Activated CD8-positive, alpha-beta memory T cell treated with anti-CD3 and anti-CD28 coated beads for 48 hours (primary cell): ENCODE measurements at places on chromosomes 2 and 18.

GRCh38 chr2:16644221-16644925, 21.3 kb downstream of the CYRIA start:
- DNase-seq: no peak

GRCh38 chr2:70941701-70942100, 6.0 kb downstream of the ATP6V1B1 start:
- no peak for DNase-seq

- DNase-seq: no peak
Observed at GRCh38 chr2:189803431-189803830, 19.2 kb downstream of the PMS1 start.

DNA sequence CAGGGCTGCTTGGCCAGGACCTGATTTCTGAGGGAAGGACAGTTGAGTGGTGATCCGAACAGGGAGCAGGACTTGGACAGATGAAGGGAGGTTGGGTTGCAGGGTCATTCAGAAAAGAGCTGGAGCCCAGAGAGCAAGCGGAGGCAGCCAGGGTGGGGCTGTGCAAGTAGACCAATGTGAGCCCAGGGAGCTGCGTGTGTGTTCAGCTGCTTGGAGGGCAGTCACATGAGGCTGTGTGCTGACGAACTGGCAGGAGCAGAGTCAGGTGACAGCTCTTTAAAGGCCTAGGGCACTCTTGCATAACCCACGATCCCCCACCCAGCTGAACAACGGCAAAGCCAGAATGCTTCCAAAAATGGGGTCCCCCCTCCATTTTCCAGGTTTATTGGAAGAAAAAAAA, 4.6 kb upstream of the MLPH start:
- DNase-seq: no peak

GRCh38 chr2:233818639-233819621, 35.4 kb downstream of the HJURP start:
- DNase-seq: no peak

DNA sequence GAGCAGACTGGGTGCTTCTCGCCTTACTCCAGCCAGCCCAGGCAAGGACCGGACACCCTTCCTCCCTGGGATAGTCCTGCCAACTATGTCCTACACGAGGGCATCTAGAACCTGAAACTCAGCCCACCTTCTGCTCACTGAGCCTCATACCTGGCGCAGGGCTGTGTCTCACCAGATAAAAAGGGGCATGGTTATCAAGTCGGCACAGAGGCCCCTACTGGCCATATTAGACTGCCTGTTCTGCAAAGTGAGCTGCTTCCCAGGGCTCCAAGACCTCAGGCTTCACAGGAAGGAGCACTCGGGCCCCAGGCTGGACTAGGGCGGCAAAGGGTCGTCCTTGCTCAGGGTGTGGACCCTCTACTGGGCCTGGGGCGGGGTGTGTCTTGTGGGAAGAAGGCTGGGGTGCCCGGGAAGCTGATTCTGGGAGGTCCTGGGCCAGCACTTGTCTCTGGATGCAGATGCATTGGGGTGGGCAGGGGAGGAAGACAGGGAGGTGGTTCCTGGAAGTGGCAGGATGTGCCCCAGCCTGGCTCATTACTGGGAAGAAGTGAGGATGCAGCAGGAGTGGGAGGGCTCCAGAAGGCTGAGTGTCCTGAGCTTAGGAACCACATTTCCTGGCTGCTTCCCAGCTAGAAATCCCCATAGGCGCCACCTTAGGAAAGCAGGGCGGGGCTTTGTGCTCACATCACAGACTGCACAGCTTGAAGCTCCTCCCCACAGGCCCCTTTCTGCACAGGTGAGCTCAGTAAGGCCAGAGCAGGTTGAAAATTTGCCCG, 19.6 kb downstream of the EHD3 start:
- DNase-seq: no peak

- DNase-seq: no peak
Observed at GRCh38 chr2:214050731-214051130, 360.1 kb upstream of the VWC2L start.

DNA sequence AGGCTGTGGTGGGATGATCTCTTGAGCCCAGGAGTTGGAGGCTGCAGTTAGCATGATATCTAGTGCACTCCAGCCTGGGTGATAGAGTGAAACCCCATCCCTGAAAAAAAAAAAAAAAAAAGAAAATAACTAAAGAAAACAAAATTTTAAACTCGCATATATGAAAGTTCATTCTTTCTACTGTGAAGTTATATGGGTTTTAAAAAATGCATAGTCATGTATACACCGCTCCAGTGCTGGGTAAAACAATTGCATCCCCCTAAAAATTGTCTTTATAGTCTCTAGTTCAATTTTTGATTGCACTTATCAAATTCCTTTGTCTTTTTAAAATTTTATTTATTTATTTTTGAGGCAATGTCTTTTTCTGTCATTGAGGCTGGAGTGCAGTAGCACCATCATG, 65.0 kb upstream of the ACYP2 start:
- no peak for DNase-seq

GRCh38 chr2:105607920-105608504, 136.7 kb upstream of the NCK2 start:
- DNase-seq: no peak

DNA sequence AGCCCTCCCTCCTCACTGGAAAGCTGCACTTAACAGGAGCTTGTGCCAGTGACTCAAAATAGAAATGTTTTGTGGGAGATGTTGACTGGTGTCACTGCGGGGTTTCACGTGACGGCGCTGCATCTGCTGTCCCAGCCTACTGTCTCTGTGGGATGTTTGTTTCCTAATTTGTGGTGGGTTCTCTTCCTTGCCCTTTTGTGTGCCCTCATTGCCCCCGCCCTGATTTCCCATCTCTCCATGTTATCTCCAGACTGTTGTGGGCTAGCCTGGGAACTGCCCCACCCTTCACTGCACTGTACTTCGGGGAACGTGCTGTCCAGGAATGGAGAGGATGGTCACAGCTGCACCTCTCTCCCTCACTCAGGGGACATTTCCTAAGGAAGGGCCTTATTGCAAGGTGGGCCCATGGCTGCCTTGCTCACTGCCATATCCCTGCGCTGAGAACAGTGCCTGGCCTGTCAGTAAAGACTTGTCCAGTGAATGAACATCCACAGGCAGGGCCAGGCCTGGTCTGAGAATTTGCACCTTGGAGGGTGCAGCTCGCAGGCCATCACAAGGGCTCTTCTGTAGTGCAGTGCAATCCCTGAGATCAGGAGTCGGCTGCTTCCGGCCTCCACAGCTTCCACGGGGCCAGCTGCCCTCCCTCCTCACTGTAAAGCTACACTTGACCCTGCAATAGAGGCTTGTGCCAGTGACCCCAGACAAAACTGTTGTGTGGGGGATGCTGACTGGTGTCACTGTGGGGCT, 18.1 kb downstream of the ZAP70 start:
- no peak for DNase-seq

GRCh38 chr2:32962690-32963089, 15.9 kb downstream of the LTBP1 start:
- DNase-seq: no peak

GRCh38 chr2:12587729-12588522, 128.8 kb upstream of the TRIB2 start:
- no peak for DNase-seq

DNA sequence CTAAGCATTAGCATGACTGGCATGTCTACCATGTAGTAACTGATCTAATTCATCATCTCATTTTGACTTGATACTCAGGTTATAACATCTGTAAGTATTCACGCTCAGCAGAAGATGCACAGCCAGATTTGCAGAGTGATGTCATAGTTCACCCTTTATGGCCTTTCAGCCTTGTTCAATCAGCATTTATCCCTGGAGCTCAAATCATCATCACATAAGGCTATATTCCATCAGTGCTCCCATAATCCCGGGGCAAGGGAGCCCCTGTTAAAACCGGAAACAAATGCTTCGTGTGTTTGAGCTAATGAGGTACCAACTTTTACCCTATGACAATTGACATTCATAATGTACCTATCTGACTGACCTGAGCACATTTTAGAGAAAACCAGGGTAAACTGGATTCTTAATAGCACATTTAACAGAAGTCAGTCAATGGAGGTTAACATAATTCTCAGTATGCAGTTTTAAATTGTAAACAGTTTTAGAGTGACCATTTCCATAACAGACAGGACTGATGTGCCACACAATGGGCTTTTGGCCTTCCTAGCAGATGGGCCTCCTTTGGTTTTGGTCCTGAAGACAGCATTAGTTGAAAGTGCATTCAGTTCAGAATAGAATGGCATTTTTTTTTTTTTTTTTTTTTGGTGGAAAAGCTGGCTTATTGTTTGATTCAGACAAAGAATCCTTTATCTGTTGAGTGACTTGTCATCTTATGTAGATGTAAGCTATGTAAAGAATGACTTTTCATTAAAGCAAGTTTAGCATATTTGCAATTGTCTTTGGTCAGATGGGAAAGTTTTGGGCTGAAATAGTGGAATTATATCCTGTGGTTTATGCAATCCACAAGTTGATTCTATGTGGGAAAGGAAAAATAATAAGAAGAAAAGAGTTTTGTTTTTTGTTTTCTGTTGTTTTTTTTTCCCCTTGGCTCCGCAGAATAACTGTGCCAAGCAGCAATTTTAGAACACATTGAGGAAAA, 866.0 kb upstream of the ACVR2A start:
- no peak for DNase-seq

DNA sequence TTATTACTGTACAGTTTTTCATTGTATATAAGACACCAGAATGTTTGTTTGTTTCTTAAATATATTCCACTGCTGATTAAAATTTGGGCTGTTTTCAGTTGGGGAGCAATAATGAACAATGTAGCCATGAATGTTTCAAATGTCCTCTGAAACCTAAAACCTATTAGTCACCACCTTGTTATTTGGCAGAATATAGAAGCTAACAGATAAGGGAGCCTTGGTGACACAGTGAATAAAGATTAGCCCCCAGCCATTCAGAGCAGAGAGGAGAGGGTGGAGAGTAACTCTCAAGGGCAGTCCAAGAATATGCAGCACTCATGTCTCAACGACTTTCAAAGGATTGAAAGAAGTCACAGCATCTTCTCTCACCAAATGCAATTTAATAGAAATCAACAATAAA, 43.1 kb upstream of the ATP8B1 start:
- DNase-seq: no peak

GRCh38 chr2:84995826-84996225, 24.9 kb downstream of the KCMF1 start:
- DNase-seq: no peak

DNA sequence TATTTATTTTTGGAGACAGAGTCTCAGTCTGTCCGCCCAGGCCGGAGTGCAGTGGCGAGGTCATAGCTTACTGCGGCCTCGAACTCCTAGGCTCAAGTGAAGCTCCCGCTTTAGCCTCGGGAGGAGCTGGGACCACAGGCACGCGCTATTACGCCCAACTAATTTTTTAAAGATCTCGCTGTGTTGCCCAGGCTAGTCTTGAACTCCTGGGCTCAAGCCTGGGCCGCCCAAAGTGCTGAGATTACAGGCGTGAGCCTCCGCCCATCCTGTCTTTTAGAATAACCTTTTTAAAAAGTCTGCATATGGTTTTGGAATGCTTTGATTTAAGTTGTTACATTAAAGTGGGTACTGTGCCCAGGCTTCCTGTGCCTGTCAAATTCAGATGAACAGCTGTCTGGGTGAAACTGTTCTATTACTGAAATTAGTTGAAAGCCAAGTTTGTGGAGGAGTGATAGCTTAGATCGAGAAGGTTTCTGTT, 944 bp downstream of the RAB3GAP1 start:
- DNase-seq: peak; percentile 4

DNA sequence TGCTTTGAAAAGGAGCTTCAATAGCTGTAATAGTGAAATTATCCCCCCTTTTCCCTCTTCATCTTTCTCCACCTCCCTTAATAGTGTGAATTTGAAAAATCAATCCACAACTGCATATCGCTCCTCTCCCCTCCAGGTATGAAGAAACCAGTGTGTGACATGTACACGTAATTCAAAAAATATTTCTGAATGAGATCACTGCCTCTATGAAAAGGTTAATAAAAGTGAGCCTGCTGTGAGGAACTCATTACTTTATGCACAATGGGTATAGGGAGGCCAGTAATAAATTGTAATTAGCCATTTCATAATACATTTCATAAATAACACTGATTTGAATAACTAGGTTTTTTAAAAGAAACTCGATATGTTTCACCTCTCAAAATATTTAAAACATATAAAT, 209.0 kb upstream of the KYNU start:
- DNase-seq: no peak

GRCh38 chr18:68152770-68153169, 562.1 kb downstream of the TMX3 start:
- no peak for DNase-seq

GRCh38 chr2:217107480-217107879, 247.6 kb upstream of the TNP1 start:
- no peak for DNase-seq

DNA sequence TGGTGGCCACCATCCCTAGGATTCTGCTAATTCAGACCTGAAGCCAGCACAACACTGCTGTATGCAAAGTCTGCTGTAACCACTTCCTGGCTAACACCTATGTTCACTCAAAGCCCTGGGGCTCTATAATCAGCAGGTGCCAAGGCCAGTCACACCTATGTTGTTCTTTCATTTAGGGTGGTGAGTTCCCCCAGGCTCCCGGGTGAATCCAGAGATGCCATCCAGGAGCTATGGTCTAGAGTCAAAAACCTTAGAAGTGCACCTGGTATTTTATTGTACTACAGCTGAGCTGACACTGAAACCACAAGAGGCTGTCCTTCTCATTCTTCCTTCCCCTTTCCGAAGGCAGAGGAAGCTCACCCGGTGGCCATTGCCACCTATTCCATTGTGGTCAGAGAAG, 46.2 kb upstream of the CCDC141 start:
- DNase-seq: no peak
